ENCODE measurements at places on chromosomes 2 and 18. TPM values are rescaled to one million over a fixed set of nuclear protein-coding genes. Genes with fewer than 3 reads are reported as not detected.

DNA sequence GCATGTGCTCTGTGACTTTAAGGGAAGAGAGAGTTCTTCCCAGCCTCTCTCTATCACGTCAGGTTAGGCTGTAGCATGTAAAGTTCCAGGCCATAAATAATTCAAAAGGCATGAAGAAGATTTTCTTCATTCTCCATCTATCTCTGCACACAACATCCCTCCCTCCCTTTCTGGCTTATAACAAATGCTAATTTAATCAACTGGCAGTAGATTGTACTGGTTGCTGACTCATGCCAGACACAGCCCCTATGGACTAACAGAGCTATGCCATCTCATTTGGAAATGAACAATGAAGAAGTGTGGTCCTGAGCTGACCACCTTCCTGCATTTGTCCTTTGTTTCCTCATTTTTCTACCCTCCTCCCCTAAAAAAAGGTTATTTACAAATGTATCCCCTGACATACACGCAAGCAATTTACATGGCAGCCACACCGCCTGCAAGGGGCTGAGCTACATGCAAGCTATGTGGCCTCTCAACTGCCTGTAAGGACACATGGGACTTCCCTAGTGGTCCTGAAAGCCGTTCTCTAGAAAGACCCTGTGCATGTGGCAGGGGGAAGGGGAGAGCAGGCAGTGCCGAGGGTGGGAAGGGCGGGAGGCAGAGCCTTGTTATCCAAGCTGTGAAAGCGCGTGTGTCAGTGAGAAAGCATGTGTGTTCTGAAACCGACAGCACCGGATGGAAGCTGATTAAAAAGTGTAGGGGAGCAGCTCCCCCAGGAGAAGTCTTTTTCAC, 90.9 kb upstream of the KLF7 start:
- no peak overlapping the region for H3K4me3 ChIP-seq
- H3K4me1 ChIP-seq, result peaks cover 16% of the 10 kb centered on the region
- H3K27ac ChIP-seq, result peak overlapping the region; percentile 94
- H3K27me3 ChIP-seq, result no peaks in the 10 kb centered on the region
- peak; percentile 52 for DNase-seq
- no peaks in the 10 kb centered on the region for H3K36me3 ChIP-seq

GRCh38 chr18:48433541-48433940, 24.4 kb upstream of the ZBTB7C start:
- no peaks in the 10 kb centered on the region for H3K36me3 ChIP-seq
- peaks cover 8% of the 10 kb centered on the region for H3K27me3 ChIP-seq
- H3K4me3 ChIP-seq, result no peak overlapping the region
- DNase-seq, result no peak
- H3K27ac ChIP-seq, result no peak overlapping the region
- H3K4me1 ChIP-seq, result no peaks in the 10 kb centered on the region

- no peak overlapping the region for H3K27ac ChIP-seq
- H3K4me3 ChIP-seq, result no peak overlapping the region
- H3K4me1 ChIP-seq, result no peaks in the 10 kb centered on the region
- DNase-seq, result peak; percentile 95
These were observed 34.7 kb downstream of the NAPG start for GRCh38 chr18:10560452-10561045.

- H3K36me3 ChIP-seq, result no peaks in the 10 kb centered on the region
- H3K27ac ChIP-seq, result no peak overlapping the region
- no peaks in the 10 kb centered on the region for H3K27me3 ChIP-seq
- no peak for DNase-seq
- H3K4me3 ChIP-seq, result no peak overlapping the region
These were observed 60.4 kb downstream of the SETBP1 start for GRCh38 chr18:44741085-44741484.

GRCh38 chr2:195318440-195319111, 338.4 kb upstream of the SLC39A10 start:
- H3K27ac ChIP-seq, result no peak overlapping the region
- no peak overlapping the region for H3K4me3 ChIP-seq
- H3K4me1 ChIP-seq, result peaks cover 2% of the 10 kb centered on the region

DNA sequence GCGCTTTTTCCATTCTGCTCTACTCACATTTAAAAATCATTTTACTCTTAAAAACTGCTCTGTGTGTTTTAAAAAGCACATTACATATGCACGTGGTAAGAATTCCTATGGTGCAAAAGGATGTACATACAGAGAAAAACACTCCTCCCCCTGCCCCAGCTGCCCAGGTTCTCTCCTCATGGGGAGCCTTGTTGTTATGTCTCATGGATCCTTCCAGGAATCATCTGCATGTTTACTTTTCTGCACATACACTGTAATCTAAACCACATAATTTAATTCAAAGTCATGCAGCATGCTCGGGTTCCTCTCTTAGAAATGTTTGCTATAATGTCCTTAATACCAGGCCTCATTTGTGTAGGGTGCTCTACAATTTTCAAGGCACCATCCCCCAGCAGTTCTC, 243.3 kb downstream of the LOXHD1 start:
- H3K27ac ChIP-seq, result no peak overlapping the region
- H3K4me1 ChIP-seq, result peaks cover 57% of the 10 kb centered on the region
- DNase-seq, result no peak
- no peaks in the 10 kb centered on the region for H3K27me3 ChIP-seq
- H3K36me3 ChIP-seq, result no peaks in the 10 kb centered on the region
- H3K4me3 ChIP-seq, result no peak overlapping the region

DNA sequence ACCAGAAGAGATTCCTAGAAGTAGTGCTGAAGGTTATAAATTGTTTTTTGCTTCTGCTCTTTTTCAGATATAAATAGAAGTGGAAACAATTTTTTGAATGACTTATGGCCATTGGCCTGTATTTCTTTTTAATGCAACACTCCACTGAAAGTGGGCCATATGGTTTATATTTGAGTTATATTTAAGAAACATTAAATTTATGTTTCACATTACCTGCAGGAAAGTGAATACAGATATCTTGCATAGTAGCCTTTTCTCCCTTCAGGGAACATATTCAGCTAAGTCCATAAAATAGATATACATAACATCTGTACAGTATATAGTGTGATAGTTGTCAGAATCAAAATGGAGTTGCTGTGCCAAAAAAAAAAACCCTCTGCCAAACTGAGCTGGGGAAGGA, 53.1 kb upstream of the EFEMP1 start:
- no peak overlapping the region for H3K4me3 ChIP-seq
- no peak overlapping the region for H3K27ac ChIP-seq
- H3K4me1 ChIP-seq, result peaks cover 2% of the 10 kb centered on the region
- no peak for DNase-seq
- peaks cover 34% of the 10 kb centered on the region for H3K27me3 ChIP-seq
- no peaks in the 10 kb centered on the region for H3K36me3 ChIP-seq

- H3K4me1 ChIP-seq, result peaks cover 5% of the 10 kb centered on the region
- H3K27me3 ChIP-seq, result peaks cover 58% of the 10 kb centered on the region
- no peaks in the 10 kb centered on the region for H3K36me3 ChIP-seq
- H3K27ac ChIP-seq, result no peak overlapping the region
- no peak overlapping the region for H3K4me3 ChIP-seq
- DNase-seq, result no peak
These were observed 2.8 kb downstream of the SH3RF3 start for GRCh38 chr2:109131777-109132176.

DNA sequence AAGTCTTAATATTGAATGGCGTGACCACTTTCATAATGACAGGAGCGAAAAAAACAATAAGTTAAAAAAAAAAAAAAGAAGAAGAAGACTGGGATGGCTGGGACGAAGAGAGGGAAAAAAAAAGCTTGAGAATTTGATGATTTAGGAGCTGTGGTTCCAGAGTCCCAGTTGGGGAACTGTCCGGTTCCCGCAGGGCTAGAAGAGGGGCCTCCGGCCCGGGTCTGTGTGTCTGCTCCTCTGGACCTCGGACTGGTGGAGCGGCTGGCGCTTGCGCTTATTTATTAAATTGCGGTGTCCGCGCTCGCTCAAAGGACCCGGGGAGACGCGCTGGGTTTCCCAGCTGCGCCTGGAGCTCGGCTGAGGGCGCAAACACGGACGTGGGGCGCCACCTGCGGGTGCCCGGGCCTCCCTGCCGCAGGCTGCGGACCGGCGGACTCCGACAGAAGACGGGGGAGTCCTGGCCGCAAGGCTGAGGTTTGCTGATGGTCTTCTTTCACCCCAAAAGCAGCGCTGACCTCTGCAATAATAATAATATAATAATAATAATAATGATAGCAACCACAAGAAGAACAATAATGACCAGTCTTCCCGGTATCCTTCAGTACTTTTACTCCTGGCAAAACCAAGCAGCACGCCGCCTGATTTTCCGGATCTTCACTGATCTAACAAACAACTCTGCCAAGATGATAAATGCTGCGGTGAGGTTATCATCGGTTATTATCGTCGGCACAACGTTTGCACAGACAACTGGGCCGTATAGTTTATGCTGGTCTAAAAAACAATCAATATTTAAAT, at the start of gene CBLN2:
TSS of gene CBLN2 (minus strand) at position 251 of the 795 bp plus-strand sequence. CDS start 2,182 bp downstream, outside the sequence.
- peak within 1 kb of the TSS; percentile 49 for H3K4me3 ChIP-seq
- no peaks in the 10 kb centered on the region for H3K4me1 ChIP-seq
- no peak within 1 kb of the TSS for H3K27ac ChIP-seq
- peak; percentile 93 for DNase-seq

DNA sequence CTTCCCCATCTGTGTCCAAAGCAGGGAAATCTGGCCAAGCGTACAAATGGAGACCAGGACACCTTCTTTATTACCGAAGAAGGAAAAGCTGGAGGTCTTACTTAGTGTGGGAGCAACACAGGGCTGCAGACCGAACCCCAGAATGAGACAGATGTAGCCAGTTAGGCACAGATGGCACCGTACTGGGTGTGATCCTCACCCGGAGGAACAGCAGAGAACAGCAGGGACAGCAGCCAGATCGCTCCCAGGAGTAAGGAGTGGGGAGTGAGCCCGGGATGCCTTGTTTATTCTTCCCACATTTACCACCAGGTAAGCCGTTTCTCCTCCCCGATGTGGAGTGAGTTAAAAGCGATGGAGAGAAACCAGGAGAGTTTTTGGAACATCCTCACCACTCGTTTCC, 150.7 kb upstream of the SPRED2 start:
- DNase-seq, result peak; percentile 59
- no peak overlapping the region for H3K27ac ChIP-seq
- H3K27me3 ChIP-seq, result no peaks in the 10 kb centered on the region
- H3K36me3 ChIP-seq, result no peaks in the 10 kb centered on the region
- H3K4me3 ChIP-seq, result no peak overlapping the region

- no peaks in the 10 kb centered on the region for H3K36me3 ChIP-seq
- no peak overlapping the region for H3K4me3 ChIP-seq
- H3K27ac ChIP-seq, result no peak overlapping the region
- DNase-seq, result no peak
These were observed 148.3 kb upstream of the KLHL14 start for GRCh38 chr18:32920796-32921787.

- no peaks in the 10 kb centered on the region for H3K4me1 ChIP-seq
- H3K27me3 ChIP-seq, result no peaks in the 10 kb centered on the region
- H3K4me3 ChIP-seq, result no peak overlapping the region
- DNase-seq, result no peak
These were observed 55.6 kb downstream of the BIN1 start for GRCh38 chr2:127051116-127052056.

GRCh38 chr2:237456200-237456843, 30.7 kb upstream of the MLPH start:
- H3K4me3 ChIP-seq, result no peak overlapping the region
- H3K36me3 ChIP-seq, result no peaks in the 10 kb centered on the region
- DNase-seq, result no peak

DNA sequence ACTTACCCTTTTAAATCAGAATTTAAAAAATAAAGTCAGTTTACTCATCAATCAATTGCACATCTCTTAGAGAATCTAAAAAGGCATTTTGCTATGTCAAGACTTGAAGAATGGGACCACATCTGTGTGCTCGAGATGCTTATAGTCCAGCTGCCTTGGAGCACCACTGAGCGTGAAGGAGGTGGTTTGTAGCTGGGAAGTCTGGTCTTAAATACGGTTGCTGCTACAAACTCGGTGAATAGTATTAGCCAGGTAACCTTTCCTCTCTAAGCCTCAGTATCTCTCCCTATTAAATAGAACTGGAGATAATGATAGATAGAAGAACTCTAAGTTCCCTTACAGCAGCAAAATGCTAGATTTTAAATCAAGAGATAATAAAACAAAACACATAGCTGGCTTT, 289.7 kb downstream of the TRIB2 start:
- peaks cover 63% of the 10 kb centered on the region for H3K27me3 ChIP-seq
- H3K4me3 ChIP-seq, result no peak overlapping the region
- no peak for DNase-seq
- no peaks in the 10 kb centered on the region for H3K36me3 ChIP-seq
- no peak overlapping the region for H3K27ac ChIP-seq

- no peaks in the 10 kb centered on the region for H3K4me1 ChIP-seq
- no peak for DNase-seq
- no peaks in the 10 kb centered on the region for H3K36me3 ChIP-seq
These were observed 138.7 kb downstream of the DOK6 start for GRCh38 chr18:69539404-69539803.

DNA sequence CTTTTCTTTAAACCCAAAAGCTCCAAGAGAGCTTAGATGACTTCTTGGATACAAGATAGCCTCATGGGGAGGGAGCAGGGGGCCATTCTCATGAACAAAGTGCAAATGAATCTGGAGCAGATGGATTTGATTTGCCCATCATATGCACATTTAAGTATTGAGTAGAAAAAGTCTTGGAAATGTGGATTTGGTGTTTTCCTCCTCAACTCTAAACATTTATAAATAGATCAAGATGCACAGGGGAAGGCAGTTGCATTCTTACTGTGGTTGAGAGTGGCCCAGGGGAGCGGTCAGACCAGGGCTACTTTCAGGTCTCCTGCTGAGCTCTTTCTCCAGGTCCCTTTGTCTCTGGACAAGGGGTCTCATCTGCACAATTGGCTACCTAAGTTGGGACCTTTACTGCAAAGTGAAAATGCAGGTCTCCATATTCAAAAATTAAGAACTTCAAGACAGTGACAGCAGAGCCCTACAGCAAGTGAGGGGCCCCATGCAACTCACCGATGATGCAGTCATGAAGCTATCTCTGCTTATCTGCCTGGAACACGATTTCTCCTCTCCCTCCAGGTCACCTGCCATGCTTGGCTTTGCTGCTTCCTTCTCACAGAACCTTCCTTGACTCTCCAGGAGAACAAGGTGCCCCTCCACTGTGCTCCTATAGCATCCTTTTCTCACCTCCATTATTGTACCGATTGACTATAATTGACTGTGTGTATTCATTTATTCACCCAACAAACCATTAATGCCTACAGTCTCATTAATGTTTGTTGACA, 145.4 kb downstream of the LPIN1 start:
- no peaks in the 10 kb centered on the region for H3K27me3 ChIP-seq
- no peak overlapping the region for H3K27ac ChIP-seq
- no peak for DNase-seq
- H3K4me3 ChIP-seq, result no peak overlapping the region
- no peaks in the 10 kb centered on the region for H3K4me1 ChIP-seq

DNA sequence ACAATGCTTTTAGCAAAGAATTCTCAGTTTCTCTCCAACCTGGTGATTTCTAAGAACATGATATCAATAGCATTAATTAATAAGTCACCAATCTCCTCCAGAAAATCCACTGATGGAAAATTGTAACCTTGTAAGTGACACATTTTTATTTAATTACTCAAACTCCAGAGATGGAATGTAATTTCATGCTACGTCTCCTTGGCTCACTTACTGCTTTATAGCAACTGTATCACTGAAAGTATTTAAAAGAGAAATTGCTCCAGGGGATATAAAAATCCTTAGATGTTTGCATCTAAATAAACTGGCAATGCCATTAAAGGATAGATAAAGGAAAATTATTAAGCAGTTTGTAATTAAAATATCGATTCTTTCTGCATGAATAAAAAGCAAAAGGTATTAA, 325.4 kb downstream of the TSN start:
- DNase-seq, result no peak
- no peak overlapping the region for H3K4me3 ChIP-seq
- no peaks in the 10 kb centered on the region for H3K36me3 ChIP-seq
- no peaks in the 10 kb centered on the region for H3K27me3 ChIP-seq
- no peaks in the 10 kb centered on the region for H3K4me1 ChIP-seq
- no peak overlapping the region for H3K27ac ChIP-seq

Gene INHA
- total RNA-seq, result 0.48 TPM

Gene FAM237A
- total RNA-seq, result not detected

Gene WNT10A
- not detected for total RNA-seq

Gene RAX
- not detected for total RNA-seq

Gene GULP1
- total RNA-seq, result 26.5 TPM

Gene LYPD6
- total RNA-seq, result 6.7 TPM

Measured in endodermal cell (in vitro differentiated cells).